ENCODE measurements at places on chromosomes 5 and 9.

GRCh38 chr5:68732251-68732650 is 361.6 kb upstream of the SLC30A5 start:
- no peak for DNase-seq

- DNase-seq, result peak; percentile 41
Measured at GRCh38 chr5:139649082-139649991, 1.2 kb downstream of the CXXC5 start.

GRCh38 chr5:96785326-96786109 is 22.2 kb downstream of the ERAP1 start:
- DNase-seq, result no peak

DNA sequence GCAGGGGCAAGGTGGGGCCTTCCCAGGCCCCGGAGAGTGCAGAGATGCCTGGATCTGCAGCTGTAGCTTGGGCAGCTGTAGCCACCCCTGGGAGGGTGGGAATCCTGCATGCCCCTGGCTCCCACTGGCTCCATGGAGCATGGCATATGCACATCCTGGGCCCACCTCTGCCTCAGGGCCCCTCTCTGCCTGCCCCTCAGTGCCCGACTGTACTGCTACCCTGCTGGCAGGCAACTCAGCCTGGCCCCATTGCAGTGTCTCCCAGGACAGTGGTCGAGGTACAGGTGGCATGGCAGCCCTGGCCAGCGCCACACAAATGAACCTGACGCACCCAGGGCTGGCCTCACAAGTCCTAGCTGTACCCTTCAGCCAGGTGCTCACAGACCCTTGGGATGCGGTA is 23.9 kb downstream of the JMY start:
- no peak for DNase-seq

- DNase-seq, result no peak
Measured at GRCh38 chr9:113501129-113501686, 37.7 kb downstream of the RGS3 start.

DNA sequence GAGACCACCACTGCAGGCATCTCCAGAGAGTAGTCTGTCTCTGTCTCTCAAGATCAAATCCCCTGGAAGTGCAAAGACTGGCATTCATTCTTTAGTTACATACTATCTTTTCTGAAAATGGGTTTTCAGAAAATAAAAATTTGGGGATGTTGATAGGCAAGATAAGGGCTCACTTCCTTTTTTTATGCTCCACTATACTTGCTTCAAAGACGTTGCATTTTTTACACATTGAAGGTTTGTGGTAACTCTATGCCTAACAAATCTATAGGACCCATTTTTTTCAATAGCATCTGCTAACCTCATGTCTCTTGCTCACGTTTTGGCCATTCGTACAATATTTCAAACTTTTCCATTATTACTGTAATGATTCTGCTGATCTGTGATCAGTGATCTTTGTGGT is 37.0 kb downstream of the DMAC1 start:
- no peak for DNase-seq

DNA sequence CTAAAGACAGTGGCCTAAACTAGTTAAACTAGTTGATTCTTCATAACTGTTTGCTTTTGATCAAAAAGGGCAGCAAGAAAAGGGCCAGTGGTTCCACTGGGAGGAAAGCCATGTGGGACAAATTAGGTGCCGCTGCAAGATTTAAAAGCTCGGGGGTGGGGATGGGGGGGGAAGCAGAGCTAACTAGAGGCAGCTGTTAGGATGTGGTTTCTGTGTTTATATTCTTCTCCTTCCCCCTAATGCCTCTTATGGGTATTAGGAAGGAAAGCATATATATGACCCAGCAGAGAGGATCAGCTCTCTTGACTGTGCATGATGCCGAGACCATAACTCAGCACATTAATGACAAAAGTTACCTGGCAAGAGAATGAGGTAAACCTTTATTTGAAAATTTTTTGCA is 65.7 kb downstream of the EFNA5 start:
- DNase-seq, result no peak

- no peak for DNase-seq
Measured at GRCh38 chr5:151696470-151697061, 9.9 kb upstream of the SPARC start.

DNA sequence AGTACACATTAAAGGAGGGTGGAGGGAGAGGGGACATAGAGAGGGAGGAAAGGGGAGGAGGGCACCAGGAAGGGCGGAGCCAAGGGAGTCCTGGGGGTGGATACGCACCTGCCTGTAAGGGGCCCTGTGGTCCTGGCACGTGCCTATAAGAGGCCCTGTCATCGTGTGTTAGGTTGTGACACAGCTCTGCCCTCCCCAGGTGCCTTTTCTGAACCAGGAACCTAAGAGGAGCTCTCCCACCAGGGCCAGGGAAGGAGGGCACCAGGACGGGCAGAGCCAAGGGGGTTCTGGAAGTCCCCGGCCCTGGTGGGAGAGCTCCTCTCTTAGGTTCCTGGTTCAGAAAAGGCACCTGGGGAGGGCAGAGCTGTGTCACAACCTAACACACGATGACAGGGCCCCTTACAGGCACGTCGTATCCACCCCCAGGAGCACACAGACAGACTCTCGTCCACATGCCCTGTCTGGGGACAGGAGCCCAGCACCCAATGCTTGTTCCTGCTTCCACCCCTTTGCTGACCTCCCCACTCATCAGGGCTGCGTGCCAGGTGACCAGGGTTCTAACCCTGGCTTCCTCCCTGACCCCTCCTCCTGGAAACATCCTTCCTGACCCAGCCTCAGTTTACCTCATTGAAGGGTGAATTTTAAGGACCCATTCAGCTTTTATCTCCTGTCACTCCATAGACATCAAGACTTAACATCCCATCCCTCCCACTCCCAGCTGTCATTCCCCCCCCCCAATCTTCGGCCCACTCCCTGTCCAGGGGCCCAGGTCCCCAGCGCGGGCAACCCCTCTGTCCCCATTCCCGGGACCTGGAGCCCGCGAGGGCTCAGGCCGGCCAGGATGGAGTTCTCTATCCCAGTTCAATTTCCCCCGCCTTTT is 12.9 kb upstream of the OLFM1 start:
- no peak for DNase-seq

GRCh38 chr5:66367814-66368541 is 223.9 kb downstream of the SREK1 start:
- no peak for DNase-seq

- no peak for DNase-seq
Measured at GRCh38 chr5:35513612-35514011, 104.1 kb upstream of the SPEF2 start.

GRCh38 chr9:3436629-3437420 is 89.0 kb downstream of the RFX3 start:
- DNase-seq, result no peak

- no peak for DNase-seq
Measured at GRCh38 chr5:139063664-139064054, 134.5 kb downstream of the SIL1 start.

DNA sequence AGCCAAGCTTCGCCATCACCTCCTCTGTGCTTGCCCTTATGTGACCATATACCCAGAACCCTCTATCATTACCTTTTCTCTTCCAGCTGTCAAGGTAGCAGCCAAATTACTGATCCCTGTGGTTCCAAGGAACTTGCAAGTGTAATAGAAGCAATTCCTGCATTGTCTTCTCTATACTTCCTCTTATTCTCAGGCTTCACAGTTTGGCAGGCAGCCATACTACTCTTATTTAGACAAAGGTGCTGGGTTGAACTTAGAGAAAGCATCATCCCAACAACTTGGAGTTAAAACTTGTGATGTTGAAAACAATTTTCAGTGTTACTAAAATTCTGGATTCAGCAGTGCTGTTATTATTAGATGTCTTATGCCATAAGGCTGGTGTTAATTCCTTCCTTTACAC is 93.2 kb downstream of the NLN start:
- no peak for DNase-seq

DNA sequence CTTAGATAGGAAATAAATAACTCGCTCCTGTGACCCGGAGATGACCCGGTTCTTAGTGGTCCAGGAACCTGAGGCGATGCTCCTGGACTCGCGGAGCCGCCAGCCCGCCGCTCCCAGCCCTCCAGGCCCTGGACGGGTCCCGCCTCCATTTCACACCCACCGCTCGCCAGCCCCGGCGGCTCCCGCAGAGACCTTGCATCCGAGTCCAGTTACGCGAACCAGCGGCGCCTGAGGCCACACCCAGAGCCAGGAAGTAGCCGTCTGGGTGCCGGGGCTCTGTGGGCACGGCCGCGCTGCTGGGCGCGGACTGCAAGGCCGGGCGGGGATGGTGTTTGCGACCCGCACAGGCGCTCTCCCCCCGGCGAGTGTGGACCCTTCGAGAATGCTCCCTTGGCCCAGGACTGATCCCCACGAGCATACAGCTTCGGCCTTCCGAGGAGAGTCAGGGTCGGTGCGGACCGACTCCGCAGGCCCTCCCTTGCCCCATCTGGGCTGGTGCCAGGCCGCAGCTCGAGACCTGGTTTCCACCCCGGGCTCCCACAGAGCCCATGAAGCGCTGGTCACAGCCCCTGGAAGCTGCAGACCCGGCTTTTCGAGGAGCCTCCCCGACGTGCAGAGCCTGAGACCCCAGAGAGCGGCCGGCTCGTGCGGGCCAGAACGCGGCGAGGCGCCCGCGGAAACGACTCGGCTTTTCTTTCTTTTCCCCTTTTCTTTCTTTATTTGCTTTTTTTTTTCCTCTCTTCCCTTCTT is 5.2 kb upstream of the BARX1 start:
- DNase-seq, result no peak

- no peak for DNase-seq
Measured at GRCh38 chr5:666816-667498, 26.2 kb downstream of the TPPP start.

DNA sequence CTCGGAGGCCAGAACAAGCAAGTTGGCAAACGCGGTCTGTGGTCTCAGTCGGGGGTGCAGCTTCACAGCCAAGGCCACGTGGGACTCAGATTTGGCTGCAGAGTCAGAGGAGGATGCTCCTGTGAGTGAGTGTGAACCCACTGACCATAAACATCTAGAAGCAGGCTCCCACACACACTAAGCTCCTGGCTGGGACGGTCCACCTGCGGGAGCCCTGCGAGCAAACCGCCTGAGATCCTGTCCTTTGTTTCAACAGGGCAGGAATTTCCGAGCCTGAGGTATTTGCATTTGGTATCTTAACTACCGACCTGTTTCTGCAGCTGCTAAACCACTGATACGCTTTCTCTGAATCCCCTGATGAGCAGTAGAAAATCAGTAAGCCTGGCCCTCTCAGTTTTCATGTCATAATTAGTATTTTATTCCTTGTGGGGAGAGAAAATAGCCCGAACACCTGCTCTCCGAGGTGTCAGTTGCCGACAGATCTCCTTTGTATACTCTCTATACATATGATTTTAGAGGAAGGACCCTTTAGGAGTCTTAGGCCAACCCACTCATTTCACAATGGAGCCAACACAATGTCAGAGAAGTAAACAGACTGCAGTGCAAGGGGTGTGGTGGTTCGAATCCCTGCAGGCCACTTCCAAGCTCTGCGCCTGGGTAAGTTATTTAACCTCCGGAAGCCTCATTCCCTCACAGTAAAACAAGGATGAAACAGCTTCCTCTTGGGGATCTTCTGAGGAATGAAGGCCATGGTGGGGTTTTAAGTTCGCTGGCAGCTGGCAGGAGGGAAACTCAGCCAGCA is 40.9 kb upstream of the PWWP2A start:
- DNase-seq, result no peak

All from natural killer cell (primary cell).